ENCODE measurements at places on chromosomes 5 and 9.

- no peaks in the 10 kb centered on the region for H3K36me3 ChIP-seq
- no peaks in the 10 kb centered on the region for H3K4me1 ChIP-seq
- no peak for DNase-seq
- peaks cover 44% of the 10 kb centered on the region for H3K27me3 ChIP-seq
- no peak overlapping the region for H3K4me3 ChIP-seq
These were observed 107.4 kb downstream of the TMEM174 start for GRCh38 chr5:73280386-73280785.

- H3K4me1 ChIP-seq = no peaks in the 10 kb centered on the region
- H3K4me3 ChIP-seq = no peak overlapping the region
- no peaks in the 10 kb centered on the region for H3K27me3 ChIP-seq
- no peak overlapping the region for H3K27ac ChIP-seq
- DNase-seq = no peak
- no peaks in the 10 kb centered on the region for H3K36me3 ChIP-seq
These were observed 173.8 kb downstream of the PTPRD start for GRCh38 chr9:10438955-10439354.

GRCh38 chr9:38208206-38208901 lies 139.3 kb upstream of the SHB start:
- peaks cover 4% of the 10 kb centered on the region for H3K4me1 ChIP-seq
- no peak overlapping the region for H3K4me3 ChIP-seq
- no peaks in the 10 kb centered on the region for H3K27me3 ChIP-seq
- no peaks in the 10 kb centered on the region for H3K36me3 ChIP-seq

DNA sequence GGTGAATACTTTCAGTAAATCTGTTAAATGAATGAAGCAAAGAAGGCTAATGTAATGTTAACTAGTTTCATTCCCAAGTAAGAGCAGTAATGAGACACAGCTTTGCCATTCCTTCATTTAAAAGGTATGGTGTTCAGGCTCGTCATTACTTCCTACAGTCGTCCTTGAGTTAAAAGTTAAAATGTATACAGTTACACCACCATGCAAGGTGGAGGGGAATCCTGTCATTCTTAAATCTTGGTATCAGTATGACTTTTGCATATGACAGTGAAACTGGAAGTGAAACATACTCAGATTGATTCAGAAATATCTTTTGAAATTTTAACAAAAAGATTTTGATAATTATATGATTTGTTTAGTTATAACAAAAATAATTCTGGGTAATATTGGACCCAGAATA lies 25.9 kb downstream of the MTRR start:
- no peaks in the 10 kb centered on the region for H3K27me3 ChIP-seq
- peak overlapping the region; percentile 5 for H3K27ac ChIP-seq
- no peak overlapping the region for H3K4me3 ChIP-seq

GRCh38 chr5:66859526-66859925 lies 263.3 kb downstream of the MAST4 start:
- H3K27me3 ChIP-seq = peaks cover 12% of the 10 kb centered on the region
- DNase-seq = no peak
- no peaks in the 10 kb centered on the region for H3K36me3 ChIP-seq
- no peak overlapping the region for H3K4me3 ChIP-seq
- no peaks in the 10 kb centered on the region for H3K4me1 ChIP-seq
- no peak overlapping the region for H3K27ac ChIP-seq

GRCh38 chr9:110283751-110284150 lies 27.4 kb upstream of the TXN start:
- H3K4me3 ChIP-seq = no peak overlapping the region
- no peaks in the 10 kb centered on the region for H3K36me3 ChIP-seq
- H3K27me3 ChIP-seq = no peaks in the 10 kb centered on the region

DNA sequence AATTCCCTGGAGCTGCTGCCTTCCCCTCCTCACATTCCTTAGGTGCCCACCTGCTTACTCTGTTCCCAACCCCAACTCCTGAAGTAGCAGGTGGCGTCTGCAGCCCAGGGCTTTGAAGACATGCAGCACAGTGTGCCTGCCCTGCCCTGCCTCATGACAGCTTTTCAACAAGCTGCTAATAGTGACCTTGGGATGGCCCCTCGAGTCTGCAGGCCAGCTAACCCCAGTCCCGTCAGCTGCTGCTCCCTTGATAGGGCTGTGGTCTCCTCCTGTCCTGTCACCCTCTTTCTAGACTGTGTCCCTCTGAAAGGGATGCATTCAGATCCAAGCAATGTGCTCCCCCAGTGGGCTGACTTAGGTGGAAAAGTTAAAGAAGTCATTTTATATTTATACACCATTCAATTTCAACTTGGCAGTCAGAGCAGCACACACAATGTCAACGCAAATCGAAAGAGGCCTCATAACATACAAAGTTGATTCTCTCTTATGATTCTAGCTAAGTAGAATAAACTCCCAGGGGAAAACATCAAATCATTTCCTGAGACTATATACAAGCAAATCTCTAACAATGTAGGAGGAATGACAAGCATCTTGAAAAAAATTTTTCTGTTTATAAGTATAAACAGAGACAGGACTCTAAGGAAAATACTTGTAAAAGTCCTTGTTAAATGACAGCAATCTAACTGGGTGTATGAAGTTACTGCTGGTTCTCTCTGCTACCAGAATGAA lies 37.9 kb downstream of the ADRB2 start:
- H3K4me1 ChIP-seq = peaks cover 7% of the 10 kb centered on the region
- H3K4me3 ChIP-seq = no peak overlapping the region
- H3K27ac ChIP-seq = no peak overlapping the region
- no peak for DNase-seq

DNA sequence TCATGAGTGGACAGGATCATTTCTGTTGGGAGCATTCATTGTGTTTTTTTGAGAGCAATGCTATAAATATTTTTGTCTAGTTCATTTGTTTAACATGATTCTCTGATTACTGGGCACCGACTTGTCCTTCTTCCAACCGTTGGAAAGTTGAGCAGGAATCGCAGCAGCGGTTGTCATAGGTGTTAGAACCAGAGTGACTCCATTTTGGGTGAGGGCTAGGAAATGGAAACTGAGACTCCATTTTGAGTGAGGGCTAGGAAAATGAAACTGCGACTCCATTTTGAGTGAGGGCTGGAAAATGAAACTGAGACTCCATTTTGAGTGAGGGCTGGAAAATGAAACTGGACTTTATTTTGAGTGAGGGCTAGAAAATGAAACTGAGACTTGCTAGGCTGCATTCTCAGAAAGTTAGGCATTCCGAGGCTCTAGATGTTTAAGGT lies 100.6 kb downstream of the ICE1 start:
- peak; percentile 25 for DNase-seq
- H3K4me3 ChIP-seq = no peak overlapping the region
- peaks cover 16% of the 10 kb centered on the region for H3K36me3 ChIP-seq
- no peaks in the 10 kb centered on the region for H3K27me3 ChIP-seq
- peaks cover 27% of the 10 kb centered on the region for H3K4me1 ChIP-seq

- H3K4me3 ChIP-seq = no peak overlapping the region
- no peak for DNase-seq
- H3K27ac ChIP-seq = no peak overlapping the region
These were observed 222.7 kb downstream of the PBX3 start for GRCh38 chr9:125969868-125970267.
